ENCODE measurements at places on chromosomes 13 and 19.

DNA sequence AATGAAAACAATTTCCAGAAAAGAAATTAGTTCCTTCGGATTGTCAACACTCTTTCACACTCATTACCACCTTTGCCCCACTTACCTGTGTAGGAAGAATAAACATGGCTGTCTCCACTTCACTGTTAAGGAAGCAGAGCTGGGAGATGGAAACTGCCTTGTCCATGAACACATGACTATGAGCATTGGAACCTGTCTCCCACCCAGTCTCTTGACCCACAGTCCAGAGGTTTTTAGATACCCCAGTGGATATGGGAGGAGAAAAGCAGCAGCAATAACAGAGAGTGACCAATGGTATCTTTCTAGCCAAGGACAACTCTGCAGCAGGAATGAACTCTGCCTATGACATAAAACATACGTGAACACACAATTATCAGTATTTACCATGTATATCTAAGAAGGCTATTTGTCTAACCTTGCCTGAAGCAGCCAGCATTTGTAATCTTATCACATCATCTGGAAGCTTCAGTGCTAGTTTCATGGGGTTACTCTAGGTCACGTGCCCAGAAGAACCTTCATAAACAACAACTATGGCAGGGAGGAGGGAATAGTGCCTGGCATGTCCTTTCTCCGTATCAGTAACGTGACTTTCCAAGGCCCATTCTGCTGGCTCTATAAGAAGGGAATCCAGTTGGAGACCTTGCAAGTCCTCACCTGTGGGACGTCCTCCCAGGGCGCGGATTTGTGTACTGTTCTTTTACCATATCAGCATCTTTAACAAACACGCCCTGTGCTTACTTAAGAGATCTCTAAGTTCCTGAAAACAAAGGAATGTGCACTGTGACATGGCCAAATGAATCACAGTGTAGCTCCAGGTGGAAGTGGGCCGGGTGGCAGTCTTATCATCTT lies 221.8 kb upstream of the UBL3 start:
- DNase-seq = no peak

- no peak for DNase-seq
These were observed 5.7 kb upstream of the FPR3 start for GRCh38 chr19:51789061-51789795.

DNA sequence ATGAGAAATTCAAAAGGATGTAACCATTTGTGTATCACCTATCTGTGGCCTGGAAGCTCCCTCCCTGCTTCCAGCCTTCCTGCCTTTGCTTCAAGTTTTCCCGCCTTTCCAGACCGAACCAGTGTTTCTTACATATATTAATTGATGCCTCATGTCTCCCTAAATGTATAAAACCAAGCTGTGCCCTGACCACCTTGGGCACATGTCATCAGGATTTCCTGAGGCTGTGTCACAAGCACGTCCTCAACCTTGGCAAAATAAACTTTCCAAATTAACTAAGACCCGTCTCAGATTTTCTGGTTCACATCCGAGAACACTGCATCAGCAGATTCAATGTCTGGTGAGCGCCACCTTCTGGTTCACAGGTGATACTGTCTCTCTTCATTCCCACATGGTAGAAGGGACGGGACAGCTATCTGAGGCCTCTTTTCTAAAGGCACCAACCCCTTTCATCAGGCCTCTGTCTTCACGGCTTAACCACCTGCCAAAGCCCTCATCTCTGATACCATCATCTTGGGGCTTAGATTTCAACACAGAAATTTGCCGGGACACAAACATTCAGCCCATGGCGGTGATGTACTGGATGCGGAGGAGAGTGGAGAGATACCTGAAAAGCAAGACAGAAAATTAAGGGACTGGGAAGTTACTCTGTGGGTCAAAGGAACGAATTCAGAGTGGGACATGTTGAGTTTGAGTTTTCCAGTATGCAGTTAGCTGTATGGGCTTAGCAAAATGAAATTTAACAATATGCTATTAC lies 58.7 kb upstream of the PABPC3 start:
- DNase-seq = peak; percentile 66

- no peak for DNase-seq
These were observed 142.2 kb downstream of the SIPA1L3 start for GRCh38 chr19:38049105-38049649.

- no peak for DNase-seq
These were observed at the start of gene CACNG8 for GRCh38 chr19:53962887-53963431. Gene CACNG8 (plus strand): TSS chr19:53962937.

DNA sequence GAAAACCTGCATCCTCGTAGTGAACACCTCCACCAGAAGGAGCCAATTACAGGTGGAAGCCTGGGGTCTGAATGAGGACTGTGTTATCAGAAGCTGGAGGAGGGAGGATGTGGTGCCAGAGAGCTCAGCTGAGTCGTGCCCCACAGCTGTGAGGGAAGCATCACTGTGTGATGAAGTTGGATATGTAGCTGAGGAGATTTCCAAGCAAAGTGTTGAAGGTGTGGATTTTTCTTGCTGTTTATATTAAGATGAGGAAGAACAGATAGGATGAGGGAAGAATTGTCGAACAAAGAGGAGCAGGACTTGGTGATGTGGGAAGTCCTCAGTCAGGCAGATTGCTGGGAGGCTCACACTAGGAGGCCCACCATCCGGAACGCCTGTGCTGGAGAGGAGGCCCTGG lies 4.4 kb downstream of the RAB20 start:
- no peak for DNase-seq

- DNase-seq = peak; percentile 100
These were observed 693 bp upstream of the TMED1 start for GRCh38 chr19:10836479-10837330.

DNA sequence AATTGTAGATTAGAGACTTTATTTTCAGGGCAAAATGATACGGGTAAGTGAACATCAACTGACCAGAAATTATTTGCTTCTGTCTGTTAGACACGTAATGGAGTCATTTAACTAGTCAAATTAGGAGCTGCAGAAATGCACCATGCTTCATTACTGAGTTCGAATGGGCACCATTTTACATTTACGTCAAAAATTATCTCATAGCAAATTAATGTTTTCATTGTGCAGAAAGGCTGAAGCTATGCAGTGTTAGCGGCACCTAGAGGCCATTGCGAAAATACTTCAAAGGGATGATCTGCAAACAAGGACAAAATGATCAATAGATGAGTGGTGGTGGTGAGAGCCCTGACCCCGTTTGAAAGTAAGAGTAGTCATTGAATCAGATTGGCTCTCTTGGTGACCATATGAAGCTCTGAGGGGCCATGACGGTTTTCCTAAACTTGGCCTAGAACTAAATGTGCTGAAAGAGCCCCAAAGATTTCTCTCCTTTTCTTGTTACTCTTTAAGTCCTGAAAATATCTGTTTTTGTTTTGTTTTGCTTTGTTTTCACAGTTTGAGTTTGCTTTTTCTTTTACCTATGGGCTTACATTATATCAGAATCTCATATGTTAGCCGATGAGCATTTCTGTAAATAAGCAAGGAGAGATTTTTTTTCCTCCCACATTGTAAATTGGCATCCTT lies 277.9 kb downstream of the ZNF536 start:
- DNase-seq = peak; percentile 77

DNA sequence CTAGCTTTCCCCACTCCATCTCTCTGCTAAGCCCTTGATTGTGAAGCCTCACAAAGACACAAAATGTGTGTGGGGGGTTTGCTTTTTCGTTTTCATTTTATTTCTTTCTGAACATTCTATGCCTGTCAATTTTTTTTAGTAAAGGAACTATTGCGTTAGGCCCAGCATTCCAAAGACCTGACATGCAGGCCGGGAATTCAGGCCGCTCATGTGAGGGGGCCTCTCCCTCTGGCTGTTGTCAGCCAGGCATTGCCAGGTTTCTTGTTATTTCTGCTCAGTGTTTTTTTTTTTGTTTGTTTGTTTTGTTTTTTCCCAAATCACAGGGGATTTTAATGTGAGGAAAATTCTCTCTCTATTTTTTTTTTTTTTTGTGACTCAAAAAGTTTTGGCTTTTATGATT lies 10.3 kb upstream of the MEDAG start:
- no peak for DNase-seq

- peak; percentile 50 for DNase-seq
These were observed 889 bp downstream of the GTF2F2 start for GRCh38 chr13:45120967-45121831.

GRCh38 chr19:17757125-17757524 lies 5.8 kb downstream of the FCHO1 start:
- no peak for DNase-seq

DNA sequence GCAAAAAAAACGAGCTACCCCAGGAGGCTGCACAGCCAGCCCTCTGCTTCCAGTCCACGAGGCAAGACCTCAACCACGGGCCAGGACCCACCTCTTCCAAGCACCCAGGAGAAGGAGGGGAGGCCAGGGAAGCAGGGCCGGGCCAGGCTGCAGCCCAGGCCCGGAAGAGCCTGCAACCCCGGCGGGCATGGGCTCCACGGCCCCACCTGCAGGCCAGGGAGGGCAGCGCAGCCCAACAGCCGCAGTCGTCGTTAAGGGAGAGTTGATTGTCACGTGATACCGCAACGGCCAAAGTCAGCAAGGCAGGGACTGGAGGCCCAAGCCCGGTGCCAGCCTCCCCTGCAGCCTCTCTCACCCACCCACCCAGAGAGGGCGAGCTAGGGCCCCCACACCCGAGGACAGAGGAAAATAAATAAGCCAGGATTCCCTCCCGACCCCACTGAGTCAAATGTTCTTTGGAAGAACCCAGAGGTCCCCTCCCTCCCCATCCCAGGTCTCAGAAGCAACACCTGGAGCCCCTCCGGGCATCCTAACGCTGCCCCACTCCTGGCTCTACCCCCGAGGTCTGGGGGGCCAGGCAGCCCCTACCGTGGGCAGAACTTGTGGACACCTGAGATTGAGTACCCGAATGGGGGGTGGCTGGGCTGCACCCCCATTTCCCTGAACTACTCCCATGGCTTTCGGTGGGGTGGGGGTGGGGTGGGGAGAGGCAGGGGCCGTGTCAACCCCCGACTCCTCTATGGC lies 5.2 kb upstream of the REXO1 start:
- DNase-seq = peak; percentile 94

GRCh38 chr19:1364070-1364704 lies 19.5 kb upstream of the NDUFS7 start:
- DNase-seq = no peak

- DNase-seq = peak; percentile 7
These were observed 140.2 kb downstream of the TNFSF13B start for GRCh38 chr13:108409730-108410129.

DNA sequence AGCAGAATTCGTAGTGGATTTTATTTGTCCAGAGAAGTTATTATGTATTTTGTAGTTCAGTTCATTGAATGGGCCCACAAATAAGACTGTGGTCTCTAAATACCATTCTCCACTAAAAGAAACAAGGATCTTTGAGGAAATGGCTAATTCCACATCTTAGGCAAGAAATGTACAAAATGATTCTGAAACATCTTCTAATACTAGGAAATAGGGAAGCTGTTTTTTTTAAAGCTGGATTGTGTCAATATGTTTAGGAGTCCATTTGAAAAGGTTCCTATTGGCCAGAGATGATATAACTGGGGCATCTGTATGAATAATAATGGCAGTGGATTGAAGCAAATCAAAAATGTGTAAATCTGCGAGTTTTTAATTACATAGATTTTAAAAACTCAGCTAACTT lies 88.5 kb upstream of the SIAH3 start:
- DNase-seq = no peak

DNA sequence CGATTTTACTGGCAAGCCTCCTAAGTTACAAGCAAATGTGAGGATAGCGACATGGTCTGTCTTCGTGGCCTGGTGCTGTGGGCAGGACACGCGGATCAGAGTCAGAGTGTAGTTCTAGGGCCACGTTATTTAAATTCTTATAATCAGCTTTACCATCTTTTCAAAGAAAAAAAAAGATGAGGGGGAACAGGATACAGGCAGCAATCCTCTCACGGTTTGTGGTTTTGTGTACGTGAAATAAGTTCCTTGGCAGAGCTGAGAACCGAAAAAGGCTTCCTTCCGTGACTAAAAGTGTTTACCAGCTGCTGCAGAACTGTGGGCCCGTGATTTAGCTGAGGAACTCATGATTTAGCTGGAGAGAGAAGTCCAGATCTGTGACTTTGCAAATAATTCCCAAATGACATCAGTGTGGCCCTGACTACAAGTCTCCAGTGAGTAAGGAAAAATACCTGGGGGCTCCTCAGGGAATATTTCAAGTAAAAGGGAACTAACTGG lies 27.2 kb downstream of the RCBTB2 start:
- DNase-seq = peak; percentile 36

DNA sequence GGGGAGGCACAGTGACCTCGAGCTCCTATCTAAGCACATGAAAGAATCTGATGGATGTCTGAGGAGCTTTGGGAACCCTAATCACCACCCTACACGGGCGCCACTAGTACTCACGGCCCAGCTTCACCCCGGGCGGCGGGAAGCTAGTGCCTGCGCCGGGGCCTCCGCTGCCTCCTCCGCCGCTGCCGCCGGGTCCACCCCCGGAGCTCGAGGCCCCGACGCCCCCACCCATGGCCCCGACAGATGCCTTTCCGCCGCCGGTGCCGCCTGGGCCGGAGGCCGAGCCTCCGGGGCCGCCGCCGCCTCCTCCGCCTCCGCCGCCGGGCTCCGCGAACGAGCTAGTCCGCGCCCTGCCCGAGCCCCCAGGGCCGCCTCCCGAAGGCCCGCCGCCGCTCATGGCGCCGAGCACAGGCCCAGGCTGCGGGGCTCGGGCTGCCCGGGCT lies 312 bp downstream of the GSK3A start:
- no peak for DNase-seq

DNA sequence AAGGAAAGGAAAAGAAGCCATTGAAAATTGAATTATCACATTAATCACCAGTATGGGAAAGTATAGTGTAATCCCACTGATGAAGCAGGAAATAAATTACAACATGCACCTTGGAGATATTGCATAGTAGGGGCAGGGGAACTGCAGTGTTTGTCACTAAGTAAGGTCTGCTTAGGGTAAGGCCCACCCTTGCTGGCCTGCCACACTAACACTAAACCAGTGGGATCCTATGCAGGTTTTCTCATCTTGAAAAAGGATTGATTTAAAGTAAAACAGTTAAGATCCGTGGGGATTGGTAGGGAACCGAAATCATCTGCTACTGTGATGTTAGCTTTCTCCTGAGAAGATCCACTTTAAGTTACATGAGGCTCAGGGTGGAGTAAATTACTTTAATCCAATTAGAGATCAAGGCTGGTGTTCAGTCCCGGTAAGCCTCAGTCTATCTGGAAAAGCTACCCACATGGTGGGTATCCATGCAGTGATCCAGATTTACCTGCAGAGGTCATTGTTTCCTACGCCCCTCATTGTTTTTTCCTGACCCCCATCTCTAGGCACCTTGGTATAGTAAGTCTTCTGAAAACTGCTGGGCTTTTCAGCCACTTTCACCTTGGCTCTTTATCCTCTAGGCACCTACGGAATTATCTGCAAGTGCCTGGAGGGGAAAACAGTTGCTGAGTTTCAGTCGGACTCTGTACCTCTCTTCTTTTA lies 1014.9 kb upstream of the ATXN8OS start:
- DNase-seq = no peak

DNA sequence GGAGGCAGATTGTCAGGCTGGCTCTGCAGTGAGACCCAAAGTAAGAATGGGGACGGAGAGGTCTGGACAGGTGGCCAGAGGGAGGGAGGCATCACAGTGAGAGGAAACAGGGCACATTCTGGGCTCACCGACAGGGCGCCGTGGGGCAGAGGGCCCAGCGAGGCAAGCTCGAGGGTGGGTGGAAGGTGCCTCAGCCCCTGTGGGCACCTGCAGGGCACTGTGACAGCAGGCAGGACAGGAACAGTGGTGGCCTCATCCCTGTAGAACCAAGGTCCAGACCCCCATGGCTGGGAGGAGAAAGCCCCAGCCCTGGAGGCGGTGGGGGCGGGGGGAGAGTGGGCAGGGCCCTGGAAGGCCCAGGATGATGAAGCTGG lies 27.7 kb downstream of the PIP5K1C start:
- no peak for DNase-seq

Data from OCI-M1 (cell line).